ENCODE measurements at places on chromosomes 2 and 18.

DNA sequence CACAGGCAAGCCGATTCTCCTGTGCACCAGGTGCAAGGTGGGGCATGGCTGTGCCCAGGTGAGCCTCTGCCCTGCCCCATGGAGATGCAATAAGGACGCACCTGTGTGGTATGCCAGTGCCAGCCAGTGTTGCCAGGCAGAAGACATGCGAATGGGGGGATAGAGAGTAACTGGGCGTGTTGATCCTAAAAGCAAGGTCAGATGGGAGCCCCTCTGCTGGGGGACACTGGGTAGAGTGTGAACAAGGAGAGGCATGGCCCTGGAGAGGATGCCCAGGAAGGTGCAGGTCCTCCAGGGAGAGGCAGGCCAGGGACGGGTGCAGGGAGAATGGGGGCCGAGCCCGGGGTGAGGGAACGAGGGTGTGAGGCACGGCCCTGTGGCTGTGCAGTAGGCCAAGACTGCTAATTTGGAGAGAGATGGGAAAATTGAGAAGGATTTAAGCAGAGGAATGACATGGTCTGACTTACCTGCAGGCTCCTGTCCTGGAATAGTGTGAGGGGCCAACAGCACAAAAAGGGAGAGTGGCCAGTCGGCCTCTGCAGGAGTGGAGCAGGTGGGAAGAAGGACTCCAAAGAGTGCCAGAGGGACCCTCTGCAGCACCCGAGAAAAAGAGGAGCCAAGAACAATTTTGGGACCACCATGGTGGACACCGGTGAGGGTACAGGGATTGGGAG lies 690.4 kb upstream of the HS6ST1 start:
- DNase-seq = no peak

DNA sequence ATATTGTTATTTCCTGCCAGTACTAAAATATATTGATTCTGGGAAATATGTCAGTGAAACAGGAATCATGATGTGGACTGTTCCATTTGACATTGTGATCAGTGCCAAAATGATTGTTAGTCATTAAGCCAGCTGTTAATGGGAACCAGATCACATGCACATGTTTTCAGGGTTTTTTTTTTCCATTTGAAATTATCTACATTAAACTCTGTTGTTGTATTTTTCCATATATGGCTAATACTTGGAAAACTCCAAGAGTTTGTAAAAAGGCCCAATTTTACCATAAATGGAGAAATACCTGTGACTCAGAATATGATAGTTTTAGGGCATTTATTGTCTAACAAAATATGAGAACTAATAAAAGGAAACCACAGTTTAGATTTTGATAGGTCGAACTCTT lies 13.4 kb downstream of the ITGAV start:
- DNase-seq = no peak

DNA sequence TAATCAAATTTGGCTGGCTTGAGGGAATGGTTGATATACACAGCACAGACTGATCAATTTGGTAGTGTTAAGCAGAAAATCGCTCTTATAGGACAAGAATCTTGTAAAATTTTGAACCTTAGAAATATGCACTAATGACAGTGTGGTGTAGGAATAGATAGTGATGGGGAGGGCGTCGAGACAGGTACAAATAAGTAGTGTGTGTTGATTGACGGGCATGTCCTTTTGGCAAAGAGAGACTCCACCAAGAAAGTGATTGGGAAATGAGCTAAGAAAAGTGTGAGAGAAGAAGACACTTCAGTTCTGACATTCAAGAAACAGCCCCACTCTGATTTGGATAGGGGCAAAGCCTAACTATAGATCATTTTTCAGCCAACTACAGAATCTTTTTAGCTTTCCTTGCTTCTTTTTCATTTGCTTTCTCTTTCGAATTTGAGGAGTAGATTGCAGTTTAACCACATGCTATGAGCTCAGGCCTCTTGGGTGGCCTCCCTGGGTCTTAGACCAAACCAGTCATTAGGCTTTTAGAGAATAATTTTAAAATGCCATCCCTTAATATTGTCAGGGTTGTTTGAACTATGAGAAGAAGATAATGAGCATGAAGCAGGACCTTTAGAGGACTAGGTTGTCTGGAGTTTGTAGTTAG lies 127.1 kb downstream of the CERS6 start:
- no peak for DNase-seq

- DNase-seq = no peak
Observed at GRCh38 chr2:61419570-61419969, 51.3 kb downstream of the USP34 start.

GRCh38 chr2:185738679-185739472 lies at the start of gene FSIP2:
Gene FSIP2 (plus strand): TSS chr2:185738804. CDS start chr2:185738895, 91 bp downstream.
- DNase-seq = peak; percentile 54

DNA sequence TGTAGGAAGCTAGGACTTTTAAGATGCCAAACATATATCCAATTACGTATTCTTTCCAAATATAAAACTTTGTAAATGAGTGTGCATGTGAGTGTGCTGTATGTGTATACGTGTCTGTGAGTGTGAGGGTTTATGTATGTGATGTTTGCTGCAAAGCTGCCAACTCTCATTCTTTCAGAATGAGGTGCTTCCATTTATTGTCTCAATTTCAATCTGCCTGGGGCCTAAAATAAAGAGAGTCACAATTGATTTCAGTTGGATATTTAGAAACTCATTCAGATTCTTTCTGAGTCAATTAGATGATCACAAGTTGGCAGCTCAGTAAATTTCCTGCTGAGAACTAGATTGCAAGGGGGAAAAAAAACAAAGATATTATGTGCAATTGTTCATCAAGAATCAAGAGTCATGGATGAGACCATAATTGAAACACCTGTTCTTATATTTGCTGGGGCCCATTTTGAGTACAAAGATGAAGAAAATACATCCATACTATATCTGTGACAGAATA lies 621.2 kb upstream of the ACVR2A start:
- DNase-seq = no peak

GRCh38 chr2:168169097-168169745 lies 78.2 kb downstream of the STK39 start:
- DNase-seq = no peak

DNA sequence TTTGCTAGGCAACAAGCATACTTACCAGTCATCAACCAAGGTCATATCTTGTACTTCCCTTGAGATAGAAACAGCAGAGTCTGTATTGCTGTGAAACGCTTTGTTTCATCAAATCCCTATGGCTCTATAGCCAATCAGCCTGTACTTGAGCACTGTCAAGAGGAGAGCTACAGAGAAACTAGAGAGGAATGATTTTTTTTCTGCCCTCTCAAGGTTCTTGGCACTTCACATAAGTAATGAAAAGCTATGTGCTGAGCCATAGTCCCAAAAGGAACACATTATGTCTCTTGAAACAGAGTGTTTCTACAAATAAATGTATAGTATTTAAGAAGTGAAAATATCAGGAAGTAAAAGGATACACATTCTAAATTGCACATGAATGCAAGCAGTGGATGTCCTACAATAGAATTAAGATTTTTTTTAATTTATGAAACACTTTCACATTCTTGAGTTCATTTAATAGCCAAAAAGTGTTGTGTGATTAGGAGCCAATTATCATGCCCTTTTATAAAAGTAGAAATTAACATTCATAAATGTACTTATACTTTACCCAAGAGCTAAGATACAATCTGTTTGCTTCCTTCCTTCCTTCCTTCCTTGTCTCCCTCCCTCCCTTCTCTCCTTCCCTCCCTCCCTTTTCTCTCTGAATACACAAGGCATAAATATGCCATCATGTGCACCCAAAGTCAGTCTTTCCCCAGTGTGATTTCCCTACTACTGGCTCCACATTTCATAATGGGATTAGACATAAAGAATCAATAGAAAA lies 131.8 kb downstream of the CSRNP3 start:
- DNase-seq = no peak

DNA sequence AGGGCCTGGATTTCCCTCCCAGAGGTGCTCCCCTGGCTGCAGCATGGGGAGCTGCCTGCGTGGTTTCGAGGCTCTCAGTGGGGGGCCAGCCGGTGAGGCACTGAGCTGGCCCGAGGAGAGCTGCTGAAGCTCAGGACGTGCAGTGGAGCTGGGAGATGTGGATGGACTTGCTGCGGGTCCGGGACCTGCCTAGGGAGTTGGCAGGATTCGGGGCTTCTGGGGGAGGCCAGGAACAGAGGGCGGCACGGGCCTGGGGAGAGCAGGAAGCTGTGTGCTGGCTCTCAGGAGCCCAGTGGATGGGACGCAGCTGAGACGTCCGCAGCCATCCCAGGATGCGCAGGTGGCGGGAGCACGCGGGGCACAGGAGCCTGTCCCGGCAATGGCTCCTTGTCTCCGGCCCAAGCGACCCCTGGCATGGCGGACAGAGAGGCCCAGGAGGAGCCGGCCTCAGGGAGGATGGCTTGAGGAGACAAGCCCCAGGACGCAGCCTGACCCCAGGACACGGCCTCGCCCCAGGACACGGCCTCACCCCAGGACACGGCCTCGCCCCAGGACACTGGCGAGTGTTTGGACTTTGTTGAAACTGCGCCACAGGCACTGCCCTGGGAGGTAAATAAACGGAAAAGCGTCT lies 116.1 kb downstream of the NFATC1 start:
- DNase-seq = peak; percentile 6

DNA sequence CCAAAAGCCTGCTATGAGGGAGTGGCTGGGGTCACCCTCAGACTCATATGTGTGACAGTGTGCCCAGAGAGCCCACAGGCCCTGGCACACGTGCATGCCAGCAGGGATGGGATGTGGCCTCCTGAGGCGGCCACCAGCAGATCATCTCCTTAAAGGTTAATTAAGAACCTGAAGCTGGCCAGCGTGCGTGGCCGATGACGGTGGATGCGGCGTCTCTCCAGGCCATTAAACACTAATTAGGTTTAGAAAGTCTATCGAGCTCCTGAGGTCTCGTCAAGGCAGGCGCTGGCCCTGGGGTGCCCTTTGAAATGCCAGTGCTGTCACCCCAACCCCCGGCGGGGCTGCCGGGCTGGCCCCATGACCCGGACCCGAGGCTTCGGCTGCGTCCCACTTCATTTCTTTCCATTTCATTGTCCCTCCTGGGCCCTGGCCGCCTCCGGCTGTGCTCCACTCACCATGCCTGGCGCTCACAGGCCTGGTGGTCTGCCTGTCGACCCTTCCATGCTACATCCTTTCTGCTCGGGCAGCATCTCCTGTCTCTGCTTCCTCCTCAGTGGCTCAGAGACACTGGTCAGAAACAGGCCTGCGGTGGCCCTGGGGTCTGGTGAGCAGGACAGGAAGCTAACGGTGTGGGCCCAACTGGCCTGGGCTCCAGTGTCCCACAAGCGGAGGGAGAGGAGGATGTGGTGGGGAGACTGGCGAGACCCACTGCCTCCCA lies 228.9 kb downstream of the CELF4 start:
- DNase-seq = no peak

- DNase-seq = no peak
Observed at GRCh38 chr2:216436383-216436782, 24.1 kb downstream of the SMARCAL1 start.

- DNase-seq = no peak
Observed at GRCh38 chr18:51867767-51868166, 472.2 kb upstream of the DCC start.

DNA sequence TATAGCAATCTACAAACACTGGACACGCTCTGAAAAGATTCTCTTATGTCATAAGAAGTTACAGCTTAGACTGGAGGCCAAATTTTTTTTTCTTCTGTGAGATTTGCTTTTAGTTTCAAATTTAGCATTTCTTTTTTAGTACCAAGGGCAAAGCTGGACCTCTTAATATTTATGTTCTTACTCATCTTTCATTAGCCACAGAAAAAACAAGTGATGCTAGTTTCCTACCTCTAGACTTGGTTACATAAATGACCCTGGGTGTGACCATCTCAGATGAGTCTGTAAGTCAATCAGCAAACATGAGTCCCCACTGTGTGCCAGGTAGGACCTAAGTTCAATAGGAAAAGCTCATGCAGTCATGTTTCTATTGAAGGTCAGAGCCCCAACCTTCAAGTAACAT lies 94.4 kb downstream of the MEP1B start:
- DNase-seq = no peak

- DNase-seq = no peak
Observed at GRCh38 chr2:216590780-216591179, 42.4 kb upstream of the IGFBP2 start.

DNA sequence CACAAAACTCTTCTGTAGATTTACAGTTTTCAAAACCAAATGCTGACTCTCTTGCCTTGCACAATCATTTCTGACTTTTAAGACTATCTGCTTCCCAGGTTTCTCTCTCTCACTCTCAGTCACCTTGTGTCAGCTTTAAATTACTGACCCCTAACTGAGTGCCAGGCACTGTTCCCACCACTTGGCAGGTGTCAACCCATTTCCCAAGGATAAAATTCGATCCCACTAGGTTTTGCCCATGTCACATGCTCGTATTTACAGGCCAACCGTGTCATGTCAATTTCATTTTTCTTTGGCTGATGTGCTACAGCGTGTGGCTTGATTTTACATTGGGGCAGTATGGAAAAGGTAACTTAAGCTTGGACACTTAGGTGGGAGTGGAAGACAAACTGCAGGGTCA lies 26.1 kb upstream of the LMAN1 start:
- DNase-seq = no peak

GRCh38 chr18:5103286-5103685 lies 93.8 kb downstream of the AKAIN1 start:
- no peak for DNase-seq

DNA sequence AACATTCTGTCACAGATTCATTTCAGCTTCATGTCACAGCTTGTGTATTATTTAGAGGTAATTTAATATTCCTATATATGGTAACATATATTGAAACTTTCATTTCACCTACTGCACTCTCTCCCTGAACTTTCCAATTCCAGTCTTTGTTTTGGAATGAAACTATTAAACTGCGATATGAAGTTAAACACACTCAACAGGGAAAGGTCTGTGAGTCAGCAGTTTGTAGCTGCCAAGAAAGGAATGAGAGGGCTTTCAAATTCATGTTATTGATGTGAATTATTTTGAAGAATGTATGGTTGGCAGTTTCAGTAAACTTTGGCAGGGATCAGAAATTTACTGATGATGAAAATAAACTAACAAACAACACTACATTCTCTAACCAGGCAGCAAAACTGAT lies 148.3 kb downstream of the HNMT start:
- no peak for DNase-seq

DNA sequence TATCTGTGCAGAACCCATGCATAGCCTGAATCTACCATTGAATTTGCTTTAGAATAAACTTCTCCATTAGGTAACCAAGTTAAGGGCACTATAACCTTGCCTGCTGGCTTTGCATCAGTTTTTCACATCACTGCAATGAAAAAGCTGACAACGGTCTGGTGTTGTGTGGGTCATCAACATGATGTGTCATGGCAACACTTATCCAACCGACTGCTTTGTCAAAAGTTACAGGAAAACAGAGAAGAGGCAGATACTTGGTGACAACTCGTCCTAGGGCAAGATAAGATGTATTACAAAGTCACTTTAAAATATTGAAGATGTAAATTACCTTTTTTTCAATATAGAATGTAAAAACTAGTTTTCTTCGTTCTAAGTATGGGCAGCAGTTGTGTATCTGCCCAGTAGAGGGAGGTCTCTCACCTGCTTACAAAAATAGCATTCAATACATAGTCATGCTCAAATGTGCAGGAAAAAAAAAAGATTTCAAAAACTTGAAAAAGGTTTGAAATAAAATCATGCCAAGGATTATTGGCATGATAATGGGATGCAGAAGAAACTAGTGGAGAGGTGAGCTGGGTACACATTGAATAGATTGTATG lies 96.3 kb downstream of the EVA1A start:
- DNase-seq = no peak

Measured in activated CD4-positive, alpha-beta memory T cell treated with anti-CD3 and anti-CD28 coated beads for 36 hours (primary cell).